ENCODE measurements at places on chromosomes 1 and 21.

- no peak for DNase-seq
Measured at GRCh38 chr21:25871566-25871965, 136.8 kb downstream of the GABPA start.

- DNase-seq = no peak
Measured at GRCh38 chr1:20123722-20124455, 4.6 kb upstream of the PLA2G2D start.

GRCh38 chr1:210328032-210328745 is 513 bp upstream of the HHAT start:
- no peak for DNase-seq

GRCh38 chr1:7430691-7431090 is 340.4 kb upstream of the VAMP3 start:
- DNase-seq = no peak

GRCh38 chr1:228793032-228793431 is 57.8 kb downstream of the RHOU start:
- DNase-seq = no peak

- DNase-seq = peak; percentile 6
Measured at GRCh38 chr1:160284220-160284781, 632 bp downstream of the PEX19 start.

GRCh38 chr1:93137604-93138292 is 42.5 kb downstream of the TMED5 start:
- DNase-seq = no peak

- DNase-seq = no peak
Measured at GRCh38 chr21:25995278-25995677, 175.3 kb downstream of the APP start.
